ENCODE measurements at places on chromosomes 5 and 9.
A peak's percentile ranks its signal among the peaks of the same experiment; 100 is the strongest.

DNA sequence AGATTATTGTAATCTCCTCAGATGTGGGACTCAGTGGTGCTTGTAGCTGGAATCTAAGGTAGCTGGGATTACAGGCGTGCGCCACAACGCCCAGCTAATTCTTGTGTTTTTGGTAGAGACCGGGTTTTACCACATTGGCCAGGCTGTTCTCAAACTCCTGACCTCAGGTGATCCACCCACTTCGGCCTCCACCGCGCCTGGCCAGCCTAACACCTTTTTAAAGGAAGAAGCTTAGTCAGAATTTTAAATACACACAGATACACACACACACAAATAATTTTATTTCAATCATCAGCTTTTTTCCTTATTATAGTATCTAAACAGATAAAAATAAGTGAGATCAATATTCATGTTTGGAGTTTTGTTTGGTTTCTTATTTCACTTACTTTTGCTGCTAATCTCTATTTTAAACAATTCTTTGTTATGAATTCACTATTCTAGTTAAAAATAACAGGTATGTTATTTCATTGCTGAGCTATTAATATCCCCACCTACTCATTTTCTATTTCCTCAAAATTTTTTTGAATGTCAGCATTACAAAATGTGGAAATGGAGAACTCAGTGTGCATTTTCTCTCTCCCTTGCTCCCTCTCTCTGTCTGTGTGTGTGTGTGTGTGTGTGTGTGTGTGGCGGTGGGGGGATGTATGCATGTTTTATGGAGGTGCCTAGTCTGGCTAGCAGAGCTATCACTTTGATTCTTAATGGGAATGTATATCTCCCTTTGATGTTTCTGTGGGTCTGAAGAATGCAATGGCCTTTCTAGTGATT is 960.6 kb upstream of the DMAC1 start:
- DNase-seq, result peak; percentile 57
- H3K27me3 ChIP-seq, result no peaks in the 10 kb centered on the region
- H3K36me3 ChIP-seq, result no peaks in the 10 kb centered on the region
- H3K4me3 ChIP-seq, result peak overlapping the region; percentile 7

DNA sequence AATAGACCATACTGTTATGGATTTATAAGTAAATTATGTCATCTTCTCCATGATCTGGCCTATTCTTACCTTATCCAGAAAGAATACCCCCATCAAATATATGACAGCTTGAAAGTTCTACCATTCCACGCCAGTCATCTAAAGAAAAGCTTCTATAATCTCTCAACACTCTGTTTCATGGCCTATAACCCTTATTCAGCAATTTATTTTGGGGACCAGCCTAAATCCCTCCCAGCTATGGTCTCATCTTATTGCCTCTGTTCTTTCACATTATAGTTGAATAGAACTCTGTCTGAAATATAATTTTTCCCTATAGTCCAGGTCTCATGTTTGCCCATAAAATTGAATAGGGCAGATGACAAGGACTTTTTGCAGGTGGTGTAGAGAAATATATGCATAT is 2387.6 kb upstream of the WWC1 start:
- no peaks in the 10 kb centered on the region for H3K27me3 ChIP-seq
- H3K4me1 ChIP-seq, result no peaks in the 10 kb centered on the region
- no peak overlapping the region for H3K4me3 ChIP-seq
- H3K36me3 ChIP-seq, result no peaks in the 10 kb centered on the region

GRCh38 chr5:110932755-110933488 is 138.6 kb upstream of the TSLP start:
- H3K4me3 ChIP-seq, result no peak overlapping the region
- no peak overlapping the region for H3K27ac ChIP-seq

- no peak for DNase-seq
- H3K4me1 ChIP-seq, result no peaks in the 10 kb centered on the region
- peaks cover 52% of the 10 kb centered on the region for H3K36me3 ChIP-seq
- H3K27ac ChIP-seq, result no peak overlapping the region
Measured at GRCh38 chr5:131647048-131647769, 12.2 kb upstream of the RAPGEF6 start.

- H3K4me3 ChIP-seq, result no peak overlapping the region
- no peak overlapping the region for H3K27ac ChIP-seq
- H3K36me3 ChIP-seq, result peaks cover 9% of the 10 kb centered on the region
- no peak for DNase-seq
- no peaks in the 10 kb centered on the region for H3K4me1 ChIP-seq
- H3K27me3 ChIP-seq, result peaks cover 17% of the 10 kb centered on the region
Measured at GRCh38 chr5:172973931-172974330, 9.6 kb upstream of the ATP6V0E1 start.

- H3K27me3 ChIP-seq, result no peaks in the 10 kb centered on the region
- DNase-seq, result no peak
- H3K27ac ChIP-seq, result no peak overlapping the region
- no peak overlapping the region for H3K4me3 ChIP-seq
Measured at GRCh38 chr5:80172067-80172695, 83.7 kb downstream of the SERINC5 start.

DNA sequence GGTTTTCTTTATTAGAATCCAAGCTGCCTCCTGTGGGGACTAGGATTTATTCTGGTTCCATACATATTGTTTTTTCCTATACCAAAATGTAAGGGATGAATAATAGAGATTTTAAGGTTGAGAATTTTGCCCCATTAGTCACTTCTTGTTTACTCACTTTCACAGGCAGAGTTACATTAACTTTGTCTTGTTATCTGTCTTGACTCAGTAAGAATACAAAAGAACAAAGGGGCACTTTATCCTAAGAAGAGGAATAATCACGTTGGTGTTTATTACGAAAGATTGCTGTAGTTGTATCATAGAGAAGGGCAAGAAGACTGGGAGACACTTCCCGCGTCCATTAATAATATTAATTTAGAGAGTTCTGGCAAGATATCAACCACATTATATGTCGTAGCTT is 599.7 kb upstream of the FTMT start:
- H3K27ac ChIP-seq, result no peak overlapping the region
- H3K4me1 ChIP-seq, result no peaks in the 10 kb centered on the region
- DNase-seq, result no peak
- no peak overlapping the region for H3K4me3 ChIP-seq

DNA sequence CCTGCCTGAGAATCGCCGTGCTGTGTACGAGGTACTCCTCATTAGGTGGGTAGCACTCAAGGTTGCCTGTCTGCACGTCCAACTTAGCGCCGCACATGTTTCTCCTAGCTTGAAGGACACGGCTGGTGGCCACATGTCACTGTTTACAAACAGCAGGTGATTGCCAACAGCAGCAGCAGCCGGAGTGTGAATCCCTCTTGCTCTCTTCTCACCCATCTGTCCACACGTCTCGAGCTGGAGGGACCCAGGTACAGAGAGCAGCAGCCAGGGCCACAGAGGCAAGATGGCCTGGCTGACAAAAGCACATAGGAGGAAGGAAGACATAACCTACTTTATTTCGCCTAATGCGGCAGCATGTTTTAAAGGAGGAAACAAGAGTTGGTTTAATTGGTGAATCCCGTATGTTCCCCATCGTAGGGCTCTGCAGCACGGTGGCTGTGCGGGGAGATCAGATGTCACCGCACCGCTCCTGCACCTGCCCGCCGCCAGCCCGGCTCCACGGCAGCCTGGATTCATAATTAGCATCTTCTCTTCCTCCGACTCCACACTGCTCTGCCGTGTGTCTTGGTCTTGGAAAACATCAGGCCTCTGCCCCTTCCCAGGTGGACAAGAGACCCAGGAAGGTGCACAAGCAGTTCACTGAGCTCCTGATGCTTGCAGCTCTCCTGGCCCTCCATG is 201.6 kb upstream of the IRX1 start:
- no peak overlapping the region for H3K4me3 ChIP-seq
- no peaks in the 10 kb centered on the region for H3K36me3 ChIP-seq
- DNase-seq, result no peak
- H3K27me3 ChIP-seq, result no peaks in the 10 kb centered on the region

All from endodermal cell (in vitro differentiated cells).